Head of caudate nucleus (tissue), 42 donors: ENCODE measurements at places on chromosomes 13 and 19.

GRCh38 chr13:100887729-100888151, 213.1 kb upstream of the TMTC4 start:
- DNase-seq = no peak

GRCh38 chr13:23470790-23471614, 37.5 kb upstream of the SACS start:
- DNase-seq = peak; percentile 20

- no peak for DNase-seq
Measured at GRCh38 chr13:26021516-26021915, 30.3 kb downstream of the SHISA2 start.

GRCh38 chr19:49064768-49065611, at the start of gene NTF4:
Gene NTF4 (minus strand): TSS chr19:49064818. CDS start chr19:49061997, 2,821 bp downstream.
- no peak for DNase-seq

GRCh38 chr13:39283072-39283471, 244.8 kb downstream of the NHLRC3 start:
- DNase-seq = no peak

DNA sequence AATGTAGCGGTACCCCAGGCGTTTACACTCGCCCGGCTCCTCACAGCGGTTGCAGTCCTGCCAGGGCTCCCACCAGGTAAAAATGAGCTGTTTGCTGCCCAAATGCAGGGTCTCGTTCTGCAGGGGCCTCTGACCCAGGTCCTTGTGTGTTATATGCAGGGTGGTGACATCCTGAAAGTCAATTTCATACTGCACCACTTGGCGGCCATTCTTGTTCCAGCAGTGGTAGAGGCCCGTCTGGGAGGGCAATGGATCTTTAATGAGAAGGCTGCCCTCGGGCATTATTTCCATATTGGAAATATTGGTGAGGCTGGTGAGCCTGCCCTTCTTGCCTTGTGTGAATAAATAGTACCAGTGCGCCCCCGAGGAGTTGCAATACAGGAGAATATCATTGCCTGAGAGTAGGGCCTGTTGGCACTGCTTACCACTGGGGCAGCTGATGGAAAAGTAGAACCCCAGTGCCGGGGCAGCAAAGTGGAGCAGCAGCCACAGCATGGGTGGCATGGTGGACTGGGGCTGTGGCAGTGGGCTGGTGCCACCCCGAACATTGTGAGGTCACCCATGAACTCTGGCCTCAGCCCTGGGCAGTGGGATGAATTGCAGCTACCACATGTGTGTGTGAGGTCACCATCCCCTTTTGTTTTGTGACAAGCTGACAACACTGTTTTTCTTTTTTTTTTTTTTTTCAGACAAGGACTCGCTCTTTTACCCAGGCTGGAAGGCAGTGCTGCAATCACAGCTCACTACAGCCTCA, at the start of gene FAM187B:
TSS of gene FAM187B (minus strand) at position 563 of the 754 bp plus-strand sequence. CDS start at position 504, 59 bp downstream.
- no peak for DNase-seq

GRCh38 chr13:97621025-97621424, 187.1 kb downstream of the RAP2A start:
- DNase-seq = no peak

DNA sequence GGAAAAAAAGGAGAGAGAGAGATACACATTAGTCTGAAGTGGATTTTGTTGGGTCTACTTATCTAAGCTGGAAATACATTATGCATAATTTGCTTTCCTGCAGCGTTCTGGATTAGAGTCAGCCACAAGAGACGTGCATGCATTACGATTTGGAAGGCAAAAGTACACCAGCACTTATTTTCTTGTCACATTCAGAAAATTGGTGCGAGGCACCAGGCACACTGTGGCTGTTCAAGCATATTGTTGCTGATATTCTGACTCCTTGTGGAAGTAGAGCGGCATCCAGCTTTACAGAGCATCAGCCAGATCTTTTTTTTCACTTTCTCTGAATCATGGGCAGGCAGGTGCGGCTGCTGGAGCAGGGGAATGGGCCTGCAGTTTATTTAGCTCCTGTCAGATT, 905.6 kb upstream of the SPRY2 start:
- DNase-seq = no peak

DNA sequence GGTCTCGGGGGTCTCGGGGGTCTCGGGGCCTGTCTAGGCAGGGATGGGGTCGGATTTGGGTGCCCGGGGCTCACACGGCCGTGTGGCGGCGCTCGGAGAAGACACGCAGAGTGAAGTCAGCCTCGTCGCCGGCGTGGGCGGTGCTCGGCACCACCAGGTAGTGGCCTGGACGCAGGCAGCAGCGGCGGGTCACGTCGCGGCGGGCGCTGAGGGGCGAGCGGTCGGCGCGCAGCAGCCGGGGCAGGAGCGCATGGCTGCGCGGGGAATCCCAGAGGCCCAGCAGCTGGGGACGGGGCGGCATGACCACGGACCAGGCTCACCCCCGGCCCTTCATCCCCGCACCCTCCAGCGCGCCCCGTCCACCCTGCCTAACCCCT, 8.2 kb downstream of the CAPN12 start:
- peak; percentile 56 for DNase-seq

GRCh38 chr19:9058905-9059667, 27.8 kb upstream of the OR1M1 start:
- no peak for DNase-seq

DNA sequence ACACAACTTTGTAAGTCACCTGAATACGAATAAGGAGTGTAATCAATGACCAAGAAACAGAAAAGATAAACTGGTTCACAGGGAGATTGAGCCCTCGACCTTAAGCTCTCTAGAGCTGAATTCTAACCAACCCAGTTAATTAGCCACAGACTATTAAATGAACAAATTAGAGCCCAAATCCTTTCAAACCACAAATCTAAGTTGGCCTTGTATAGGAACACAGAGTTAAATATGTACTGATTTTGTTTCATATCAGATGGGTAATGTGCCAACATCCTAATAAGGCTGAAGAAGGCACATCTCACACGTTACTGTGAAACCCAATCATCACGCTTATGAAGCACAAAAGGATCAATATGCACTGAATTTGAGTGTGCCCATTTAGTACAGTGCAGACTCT, 156.1 kb downstream of the LHFPL6 start:
- DNase-seq = no peak
